ENCODE measurements at places on chromosomes 16 and 17.

GRCh38 chr17:75152922-75153779, 1.2 kb downstream of the JPT1 start:
- DNase-seq, result peak; percentile 57

DNA sequence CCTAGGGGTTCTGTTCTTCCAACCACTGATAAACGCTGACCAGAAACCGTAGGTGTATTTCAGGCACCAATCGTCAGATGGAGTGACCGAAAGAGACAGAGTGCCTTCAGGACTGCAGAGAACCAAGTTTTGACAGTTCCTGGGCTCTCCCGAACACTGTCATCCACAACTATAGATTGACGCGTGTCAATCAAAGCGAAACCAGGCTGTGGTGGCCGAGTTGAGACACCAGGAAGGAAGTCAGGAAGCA, 11.9 kb upstream of the AURKB start:
- no peak for DNase-seq

DNA sequence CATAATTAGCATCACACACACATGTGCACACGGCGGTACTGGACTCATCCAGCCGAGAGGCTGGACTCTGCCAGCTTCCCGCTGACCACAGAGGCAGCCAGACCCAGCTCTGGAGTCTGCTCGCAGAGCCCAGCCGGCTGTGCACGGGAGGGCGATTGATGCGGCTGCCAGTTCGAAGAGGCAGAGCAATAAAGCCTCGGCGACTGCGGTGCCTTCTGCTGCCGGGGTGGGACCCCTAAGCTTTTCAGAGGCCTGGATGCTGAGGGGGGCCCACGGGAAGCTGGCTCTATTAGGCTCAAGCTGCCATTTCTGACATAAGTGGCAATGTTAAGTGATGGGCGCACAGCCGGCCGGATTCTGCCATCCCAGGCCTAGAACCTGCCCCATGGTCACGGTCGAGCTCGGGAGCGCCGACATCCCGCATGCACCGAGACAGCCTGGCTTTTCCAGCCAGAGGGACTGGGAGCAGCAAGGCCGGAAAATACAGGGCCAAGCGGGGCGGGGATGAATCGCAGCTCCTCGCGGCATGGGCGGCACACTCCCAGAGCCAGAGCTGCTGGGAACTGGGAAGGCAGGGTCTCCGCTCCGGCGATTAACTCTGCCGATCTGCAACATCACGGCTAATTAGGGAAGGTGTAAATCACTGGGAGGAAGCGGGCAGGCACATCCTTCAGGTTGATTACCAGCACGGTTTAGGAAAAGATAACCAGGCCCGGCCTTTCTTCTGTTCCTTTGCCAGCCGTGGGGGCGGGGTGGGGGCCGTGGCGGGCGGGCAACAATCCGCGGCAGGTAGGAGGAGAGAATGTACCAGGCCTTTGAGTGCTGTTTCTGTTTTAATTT, 57.7 kb downstream of the TBC1D16 start:
- no peak for DNase-seq

DNA sequence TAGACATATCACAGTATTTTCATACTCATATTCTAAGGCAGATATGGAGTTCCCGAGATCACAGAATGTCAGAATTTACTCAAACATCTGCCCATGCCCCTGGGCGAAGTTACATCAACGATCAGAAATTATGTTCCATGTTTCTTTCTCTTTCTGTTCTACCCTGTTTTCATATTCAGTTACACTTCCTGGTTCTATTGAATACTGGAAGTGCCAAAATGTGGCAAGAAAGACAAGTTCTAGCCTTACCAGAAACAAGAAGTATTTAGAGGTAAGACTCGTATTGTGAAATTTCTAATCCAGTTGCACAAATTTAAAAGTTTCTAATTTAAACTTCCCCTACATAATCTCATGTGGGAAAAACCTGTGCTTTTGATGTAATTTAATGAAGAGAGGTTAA, 36.1 kb downstream of the KCNJ2 start:
- no peak for DNase-seq

DNA sequence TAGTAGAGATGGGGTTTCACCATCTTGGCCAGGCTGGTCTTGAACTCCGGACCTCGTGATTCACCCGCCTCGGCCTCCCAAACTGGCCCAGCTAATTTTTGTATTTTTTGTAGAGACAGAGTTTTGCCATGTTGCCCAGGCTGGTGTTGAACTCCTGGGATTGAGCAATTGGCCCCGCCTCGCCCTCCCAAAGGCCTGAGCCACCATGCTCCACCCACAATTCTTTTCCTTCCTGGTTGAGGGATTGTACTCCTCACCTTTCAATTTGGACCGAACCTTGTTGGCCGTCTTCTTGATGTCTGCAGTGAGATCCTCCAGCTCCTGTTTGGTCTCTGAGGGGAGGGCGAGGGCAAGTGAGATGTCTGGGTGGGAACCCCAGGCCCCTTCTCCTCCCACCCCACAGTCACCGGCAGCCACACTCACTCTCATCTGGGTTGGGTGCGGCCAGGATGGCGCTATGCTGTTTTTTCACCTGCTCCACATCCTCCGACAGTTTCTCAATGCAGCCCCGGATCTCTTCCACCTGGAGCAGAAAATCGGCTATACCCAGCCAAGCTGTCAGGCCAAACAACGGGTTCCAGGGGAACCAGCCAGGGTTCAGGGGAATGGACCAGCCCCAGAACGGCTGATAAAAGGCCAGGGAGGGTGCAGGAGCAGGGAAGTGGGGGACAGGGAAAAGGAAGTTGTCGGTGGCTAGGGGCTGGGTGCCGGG, 9.6 kb downstream of the STX1B start:
- DNase-seq, result no peak

DNA sequence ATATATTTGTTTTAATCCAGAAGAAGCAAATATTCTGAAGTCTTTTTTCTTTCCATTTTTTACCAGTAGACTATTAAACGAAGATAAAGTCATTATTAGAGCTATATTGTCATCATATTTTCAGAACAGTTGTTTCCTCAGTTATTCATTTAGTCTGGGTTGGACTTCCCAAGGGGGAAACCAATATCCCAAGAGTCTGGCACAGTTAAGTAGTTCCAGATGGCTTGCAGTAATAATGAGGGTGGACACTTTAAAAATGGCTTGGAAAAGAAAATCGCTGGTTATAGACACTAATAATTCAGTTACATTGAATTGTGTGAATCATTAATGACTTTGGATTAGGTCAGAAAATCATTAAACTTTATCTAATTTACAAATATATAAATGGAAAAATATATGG, 3.9 kb downstream of the PPM1E start:
- no peak for DNase-seq

DNA sequence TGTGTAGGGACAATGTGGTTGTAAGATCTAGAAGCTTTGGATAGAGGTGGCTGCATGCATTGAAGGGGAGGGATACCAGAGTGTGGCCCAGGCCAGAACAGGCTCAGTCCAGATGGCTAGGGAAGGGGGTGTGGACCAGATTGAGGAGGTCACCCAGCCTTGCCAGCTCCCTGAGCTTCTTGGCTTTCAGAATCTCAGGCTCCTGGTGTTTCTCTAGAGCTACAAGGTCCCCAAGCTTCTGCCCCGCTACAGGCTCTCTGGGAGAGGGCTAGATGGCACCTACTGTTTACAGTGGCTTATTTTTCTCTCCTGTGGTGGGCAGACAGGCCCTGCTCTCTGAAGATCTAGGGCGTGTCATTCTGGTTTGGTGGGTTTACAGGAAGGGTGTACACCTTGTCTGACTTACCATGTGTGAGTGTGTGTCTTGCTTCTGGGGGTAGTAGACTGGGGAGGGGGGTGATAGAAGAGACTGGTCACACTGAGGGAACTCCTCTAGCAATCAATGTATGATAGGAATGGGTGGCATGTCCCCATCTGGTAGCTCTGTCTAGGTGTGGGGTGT, 1.1 kb downstream of the RARA start:
- no peak for DNase-seq

- no peak for DNase-seq
Observed at GRCh38 chr16:60907645-60908044, 1128.6 kb downstream of the CDH8 start.

DNA sequence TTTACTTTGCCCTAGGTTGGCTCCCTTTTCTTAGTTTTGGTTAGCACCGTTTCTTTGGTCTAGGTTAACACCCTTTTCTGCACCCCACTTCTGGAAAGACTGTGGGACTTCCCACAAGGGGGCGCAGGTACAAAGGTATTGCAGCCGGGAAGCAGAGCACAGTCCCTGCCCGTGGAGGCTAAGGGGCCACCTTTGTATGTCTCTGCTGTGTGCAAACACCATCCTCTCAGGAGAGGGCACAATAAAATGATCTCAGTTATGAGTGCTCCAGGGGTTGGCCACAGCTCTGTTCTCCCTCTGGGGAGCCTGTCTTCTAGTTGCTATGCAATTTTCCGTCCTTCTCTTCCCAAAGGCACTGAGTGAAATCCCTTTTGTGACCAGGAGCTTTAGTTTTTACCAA, 28.4 kb upstream of the TMC5 start:
- DNase-seq, result peak; percentile 73

GRCh38 chr16:17461951-17462729, 8.6 kb downstream of the XYLT1 start:
- DNase-seq, result no peak

DNA sequence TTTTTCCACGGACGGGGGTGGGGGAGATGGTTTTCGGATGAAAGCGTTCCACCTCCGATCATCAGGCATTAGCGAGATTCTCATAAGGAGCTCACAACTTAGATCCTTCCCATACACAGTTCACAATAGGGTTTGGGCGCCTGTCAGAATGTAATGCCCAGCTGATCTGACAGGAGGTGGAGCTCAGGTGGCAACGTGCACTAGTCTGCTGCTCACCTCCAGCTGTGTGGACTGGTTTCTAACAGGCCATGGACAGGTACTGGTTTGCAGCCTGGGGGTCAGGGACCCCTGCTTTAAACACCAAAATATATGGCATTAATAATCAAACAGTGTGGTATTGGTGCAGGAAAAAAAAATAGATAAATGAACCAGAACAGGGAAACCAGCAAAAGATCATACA, 157.5 kb upstream of the NLRP1 start:
- no peak for DNase-seq

DNA sequence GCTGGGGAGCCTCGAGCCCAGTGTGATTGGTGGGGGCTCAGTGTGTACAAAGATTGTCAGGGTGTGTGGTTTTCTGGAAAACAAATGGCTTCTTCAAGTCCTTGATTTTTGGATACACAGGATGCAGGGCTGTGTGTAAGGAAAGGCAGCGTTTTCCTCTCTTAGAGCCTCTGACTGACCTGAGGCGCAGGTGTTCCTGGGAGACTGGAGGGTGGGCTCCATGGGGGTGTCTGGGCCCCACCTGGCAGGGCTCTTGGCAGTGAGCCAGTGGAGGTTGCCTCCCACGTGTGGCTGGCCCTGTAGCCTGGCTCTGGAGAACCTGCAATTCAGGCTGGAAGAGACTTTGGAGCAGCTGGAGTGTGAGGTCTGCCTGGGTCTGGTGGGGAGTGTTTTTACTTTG, 5.0 kb downstream of the FOXK2 start:
- no peak for DNase-seq

GRCh38 chr16:5175266-5175665, 77.7 kb upstream of the EEF2KMT start:
- no peak for DNase-seq

DNA sequence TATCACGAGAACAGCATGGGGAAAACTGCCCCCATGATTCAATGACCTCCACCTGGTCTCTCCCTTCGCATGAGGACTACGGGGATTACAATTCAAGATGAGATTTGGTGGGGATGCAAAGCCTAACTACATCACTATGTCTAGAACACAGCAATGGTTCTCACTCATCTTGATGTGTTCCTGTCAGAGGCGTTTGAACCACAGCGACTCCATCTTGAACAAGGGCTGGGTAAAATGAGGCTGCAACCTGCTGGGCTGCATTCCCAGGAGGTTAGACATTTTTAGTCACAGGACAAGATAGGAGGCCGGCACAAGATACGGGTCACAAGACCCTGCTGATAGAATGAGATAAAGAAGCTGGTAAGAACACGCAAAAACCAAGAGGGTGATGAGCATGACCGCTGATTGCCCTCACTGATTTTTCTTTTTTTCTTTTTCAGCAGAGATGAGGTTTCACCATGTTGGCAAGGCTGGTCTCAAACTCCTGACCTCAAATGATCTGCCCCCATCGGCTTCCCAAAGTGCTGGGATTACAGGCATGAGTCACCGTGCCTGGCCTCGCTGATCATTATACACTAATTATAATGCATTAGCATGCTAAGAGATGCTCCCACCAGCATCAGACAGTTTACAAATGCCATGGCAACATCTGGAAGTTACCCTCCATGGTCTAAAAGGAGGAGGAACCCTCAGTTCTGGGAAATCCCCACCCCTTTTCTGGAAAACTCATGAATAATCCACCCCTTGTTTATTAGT, 3.0 kb upstream of the PPY start:
- no peak for DNase-seq

DNA sequence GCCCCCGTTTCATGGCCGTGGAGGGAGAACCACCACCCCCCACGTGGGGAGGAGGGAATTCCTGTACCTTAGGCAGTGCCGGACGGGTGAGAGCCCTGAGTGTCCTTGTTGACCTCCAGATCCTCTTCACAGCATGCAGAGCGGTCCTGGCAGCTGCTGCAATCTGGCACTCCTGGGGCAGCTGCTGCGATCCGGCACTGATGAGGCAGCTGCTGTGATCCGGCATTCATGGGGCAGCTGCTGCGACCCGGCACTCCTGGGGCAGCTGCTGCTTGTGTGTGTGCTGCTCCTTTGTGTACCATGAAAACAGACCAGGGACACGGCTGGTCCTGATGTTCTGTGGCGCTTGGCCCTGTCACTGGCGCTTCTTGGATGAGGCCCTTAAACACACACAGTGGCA, 12.8 kb downstream of the ZNF778 start:
- DNase-seq, result no peak

- DNase-seq, result no peak
Observed at GRCh38 chr16:4471869-4472268, 2.6 kb downstream of the NMRAL1 start.

DNA sequence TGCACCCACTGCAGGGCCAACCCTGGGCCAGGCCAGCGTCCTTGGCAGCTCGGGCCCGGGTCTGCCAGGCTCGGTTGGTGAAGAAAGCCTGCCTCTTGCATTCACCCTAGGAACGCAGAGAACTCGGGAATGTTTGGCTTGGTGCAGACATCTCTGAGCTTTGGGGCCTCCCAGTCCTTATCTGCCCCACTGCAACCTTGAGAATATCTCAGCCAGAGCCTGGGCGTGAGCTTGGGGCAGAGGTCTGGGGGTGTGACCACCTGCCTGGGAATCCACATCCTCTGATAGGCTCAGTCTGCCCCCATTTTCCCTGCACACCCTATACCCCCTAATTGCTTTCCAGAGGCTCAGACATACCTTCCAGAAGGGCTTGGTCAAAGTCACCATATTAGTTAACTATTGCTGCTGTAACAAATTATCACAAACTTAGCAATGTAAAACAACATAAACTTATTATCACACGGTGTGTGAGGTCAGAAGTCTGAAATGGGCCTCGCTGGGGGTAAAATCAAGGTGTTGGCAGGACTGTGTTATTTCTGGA, 30.7 kb upstream of the ZNF423 start:
- DNase-seq, result no peak

- DNase-seq, result no peak
Observed at GRCh38 chr17:7644775-7645174, 6.0 kb upstream of the ATP1B2 start.

GRCh38 chr17:21190078-21190477, 23.9 kb downstream of the TMEM11 start:
- DNase-seq, result no peak

- DNase-seq, result no peak
Observed at GRCh38 chr17:11086646-11087340, 154.2 kb upstream of the SHISA6 start.

- DNase-seq, result no peak
Observed at GRCh38 chr17:66677201-66677981, 157.5 kb upstream of the CACNG5 start.

All from stimulated activated CD4-positive, alpha-beta T cell treated with anti-CD3 and anti-CD28 coated beads, Interleukin-15, amount 100 ng/mL, for 24 hours (primary cell).